ENCODE measurements at places on chromosomes 1 and 21.

- DNase-seq = no peak
Observed at GRCh38 chr1:109623601-109624161, 4.0 kb downstream of the AMPD2 start.

DNA sequence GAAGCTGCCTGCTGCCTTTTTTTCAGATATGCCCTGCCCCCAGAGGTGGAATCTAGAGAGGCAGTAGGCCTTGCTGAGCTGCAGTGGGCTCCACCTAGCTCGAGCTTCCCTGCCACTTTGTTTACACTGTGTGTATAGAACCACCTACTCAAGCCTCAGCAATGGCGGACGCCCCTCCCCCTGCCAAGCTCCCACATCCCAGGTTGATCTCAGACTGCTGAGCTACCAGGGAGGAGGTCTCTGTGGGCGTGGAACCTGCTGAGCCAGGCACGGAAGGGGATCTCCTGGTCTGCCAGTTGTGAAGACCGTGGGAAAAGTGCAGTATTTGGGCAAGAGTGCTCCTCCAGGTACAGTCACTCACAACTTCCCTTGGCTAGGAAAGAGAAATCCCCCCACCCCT, 65.1 kb downstream of the MSH4 start:
- DNase-seq = no peak

- no peak for DNase-seq
Observed at GRCh38 chr1:110890474-110891196, 17.7 kb downstream of the CD53 start.

DNA sequence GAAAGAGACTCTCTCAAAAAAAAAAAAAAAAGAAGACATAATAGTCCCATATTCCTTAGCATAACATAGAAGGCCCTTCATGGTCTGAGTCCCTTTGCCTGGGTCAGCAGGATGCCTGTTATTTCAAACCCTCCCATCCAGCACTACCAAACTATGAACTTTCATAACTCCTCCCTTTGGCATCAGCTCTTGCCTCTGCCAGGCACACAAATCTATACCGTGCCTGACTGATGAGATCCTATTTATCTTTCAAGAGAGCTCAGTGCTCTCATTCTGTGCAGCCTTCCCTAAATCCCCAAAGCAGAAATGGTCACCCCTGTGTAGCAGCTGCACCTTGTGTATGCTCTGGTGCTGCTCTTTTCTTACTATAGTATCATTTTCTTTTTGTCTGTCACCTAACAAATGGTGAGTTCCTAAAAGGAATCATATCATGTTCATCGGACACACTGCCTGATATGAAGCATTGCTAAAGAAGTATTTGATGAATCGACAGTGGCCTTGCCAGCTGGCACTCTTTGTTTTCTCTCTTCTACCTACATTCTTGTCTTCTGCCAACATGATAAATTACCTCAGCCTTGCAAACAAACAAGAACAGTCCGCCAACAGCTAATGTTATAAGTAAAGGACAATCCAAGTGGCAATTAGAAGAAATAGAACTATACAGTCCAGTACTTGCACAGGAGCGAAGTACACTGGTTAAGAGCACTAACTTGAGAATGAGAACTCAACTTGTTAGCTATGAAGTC, 29.9 kb downstream of the FMO4 start:
- DNase-seq = no peak

- DNase-seq = no peak
Observed at GRCh38 chr21:16312321-16312720, 582.5 kb downstream of the USP25 start.

GRCh38 chr1:244319283-244320132, 132.2 kb downstream of the ADSS2 start:
- DNase-seq = no peak

DNA sequence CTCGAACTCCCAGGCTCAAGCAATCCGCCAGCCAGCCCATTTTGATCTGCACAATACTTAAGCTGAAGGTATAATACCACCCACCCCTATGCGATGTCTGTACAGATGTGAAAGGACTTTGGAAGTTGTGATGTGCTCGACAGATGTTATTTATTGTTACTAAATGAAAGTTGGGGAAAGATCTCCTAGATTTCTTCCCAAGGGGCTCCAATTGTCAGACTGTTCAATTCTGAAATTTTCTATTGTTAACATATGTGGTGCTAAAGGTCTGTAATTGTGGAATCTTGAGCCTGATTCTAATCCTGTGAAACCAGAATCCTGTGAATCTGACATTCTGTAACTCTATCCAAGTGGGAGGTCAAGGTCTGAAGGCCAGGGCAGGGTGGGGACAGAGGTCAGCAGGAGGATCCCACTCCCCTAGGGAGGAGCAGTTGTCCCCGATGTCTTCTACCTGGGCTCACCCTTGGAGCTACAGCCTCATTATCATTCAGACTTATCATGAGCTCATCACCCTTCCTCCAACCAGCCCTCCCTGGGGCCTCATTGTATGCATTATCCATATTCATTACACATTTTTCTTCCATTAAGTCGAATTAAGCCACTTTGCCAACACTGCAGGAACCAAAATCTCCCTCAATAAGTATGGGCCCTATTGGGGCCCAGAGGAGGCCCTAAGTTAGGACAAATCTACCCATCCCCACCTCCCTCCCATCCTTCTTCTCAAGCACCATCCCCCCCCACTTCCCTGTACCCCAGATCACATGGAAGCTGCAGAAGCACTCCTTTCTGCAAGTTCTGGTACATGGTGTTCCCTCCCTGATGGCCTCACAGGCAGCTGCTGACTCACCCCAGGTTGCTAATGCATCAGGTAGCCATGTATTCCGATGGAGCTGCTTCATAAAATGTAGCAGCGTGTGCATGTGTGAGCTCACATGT, 32.3 kb downstream of the SHISAL2A start:
- DNase-seq = no peak

Data from HFF-Myc (cell line).